NCI-H187 (cell line): ENCODE measurements at places on chromosomes 3 and 15.

DNA sequence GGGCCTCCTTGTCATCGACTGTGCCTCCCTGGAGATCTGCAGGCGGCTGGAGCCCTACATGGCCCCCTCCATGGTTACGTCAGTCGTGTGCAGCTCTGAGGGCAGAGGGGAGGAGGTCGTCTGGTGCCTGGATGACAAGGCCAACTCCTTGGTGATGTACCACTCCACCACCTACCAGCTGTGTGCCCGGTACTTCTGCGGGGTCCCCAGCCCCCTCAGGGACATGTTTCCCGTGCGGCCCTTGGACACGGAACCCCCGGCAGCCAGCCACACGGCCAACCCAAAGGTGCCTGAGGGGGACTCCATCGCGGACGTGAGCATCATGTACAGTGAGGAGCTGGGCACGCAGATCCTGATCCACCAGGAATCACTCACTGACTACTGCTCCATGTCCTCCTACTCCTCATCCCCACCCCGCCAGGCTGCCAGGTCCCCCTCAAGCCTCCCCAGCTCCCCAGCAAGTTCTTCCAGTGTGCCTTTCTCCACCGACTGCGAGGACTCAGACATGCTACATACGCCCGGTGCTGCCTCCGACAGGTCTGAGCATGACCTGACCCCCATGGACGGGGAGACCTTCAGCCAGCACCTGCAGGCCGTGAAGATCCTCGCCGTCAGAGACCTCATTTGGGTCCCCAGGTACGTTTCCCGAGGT is 146.5 kb downstream of the LRRK1 start:
- DNase-seq, result no peak

DNA sequence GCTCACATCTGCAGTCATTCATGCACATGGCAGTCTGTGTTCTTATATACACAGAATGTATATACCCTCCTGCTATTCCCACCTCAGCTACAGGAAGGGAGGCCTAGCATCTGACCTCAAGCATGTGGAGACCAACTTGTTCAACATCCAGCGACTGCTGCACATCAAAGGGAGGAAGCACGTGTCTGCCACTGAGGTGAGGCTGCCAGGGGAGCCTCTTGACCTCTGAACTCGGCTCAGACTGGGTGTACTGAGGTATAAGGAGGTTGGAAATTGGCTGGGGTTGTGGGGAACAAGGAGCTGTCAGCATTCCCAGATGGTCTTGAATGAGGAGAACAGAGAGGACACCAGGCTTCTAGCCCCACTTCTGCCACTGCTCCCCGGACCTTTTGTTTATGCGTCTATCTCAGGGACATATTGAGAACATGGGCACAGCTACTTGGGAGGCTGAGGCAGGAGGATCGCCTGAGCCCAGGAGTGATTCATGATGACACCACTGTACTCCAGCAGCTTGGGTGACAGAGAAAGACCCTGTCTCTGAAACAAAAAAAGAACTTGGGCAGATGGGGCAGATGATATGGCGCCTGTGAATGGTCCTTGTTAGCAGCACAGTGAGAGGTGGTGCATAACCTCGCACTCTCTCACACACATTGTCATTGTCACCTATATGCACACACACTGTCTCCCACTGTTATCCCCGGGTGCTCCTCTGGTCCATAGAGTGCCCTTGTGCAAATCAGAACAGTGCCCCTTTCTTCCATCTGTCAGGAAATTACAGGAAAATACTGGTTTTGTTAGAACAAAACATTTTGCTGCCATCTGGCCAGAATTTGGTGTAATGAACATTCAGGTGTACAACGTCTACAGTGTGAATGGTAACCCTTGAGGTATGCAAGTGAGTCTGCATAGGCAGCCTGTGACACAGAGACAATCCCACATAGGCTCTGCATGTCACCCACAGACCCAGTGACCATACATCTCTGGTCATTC is 5.4 kb downstream of the VILL start:
- no peak for DNase-seq

DNA sequence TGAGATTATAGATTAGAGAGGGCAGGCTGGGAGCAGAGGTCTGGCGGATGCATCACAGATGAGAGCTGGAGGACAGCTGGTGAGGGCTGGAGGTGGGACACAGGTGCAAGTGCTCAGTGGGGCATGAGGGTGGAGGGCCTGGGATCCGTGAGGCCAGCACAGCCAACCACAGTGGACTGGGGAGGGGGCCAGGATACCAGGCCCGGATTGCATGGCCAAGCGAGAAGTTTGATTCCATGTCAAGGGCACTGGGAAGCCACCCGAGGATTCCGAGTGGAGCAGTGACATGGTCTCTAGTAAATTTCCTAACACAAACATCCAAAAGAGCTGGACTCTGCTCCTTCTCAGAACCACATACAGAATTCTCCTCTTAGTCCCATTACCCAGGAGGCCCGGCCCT is 44.0 kb upstream of the SLC41A3 start:
- no peak for DNase-seq

DNA sequence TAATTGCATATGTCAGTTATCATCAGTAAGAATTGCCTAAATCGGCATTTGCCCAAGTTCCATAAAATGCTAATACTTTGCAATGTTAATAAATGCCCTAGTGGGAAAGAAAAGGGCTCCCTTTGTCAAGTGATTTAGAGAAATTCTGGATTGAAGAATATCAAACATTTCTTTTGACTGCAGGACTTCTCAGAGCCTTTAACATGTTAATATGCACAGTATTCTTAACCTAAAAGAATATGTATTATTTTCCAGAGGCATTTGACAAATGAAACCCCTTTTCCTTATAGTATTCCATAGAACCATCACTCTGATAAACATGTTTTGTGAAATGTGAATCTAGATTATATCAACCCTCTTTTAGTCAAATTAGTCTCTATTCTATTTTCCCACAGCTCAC is 452.2 kb upstream of the WNT5A start:
- DNase-seq, result no peak

DNA sequence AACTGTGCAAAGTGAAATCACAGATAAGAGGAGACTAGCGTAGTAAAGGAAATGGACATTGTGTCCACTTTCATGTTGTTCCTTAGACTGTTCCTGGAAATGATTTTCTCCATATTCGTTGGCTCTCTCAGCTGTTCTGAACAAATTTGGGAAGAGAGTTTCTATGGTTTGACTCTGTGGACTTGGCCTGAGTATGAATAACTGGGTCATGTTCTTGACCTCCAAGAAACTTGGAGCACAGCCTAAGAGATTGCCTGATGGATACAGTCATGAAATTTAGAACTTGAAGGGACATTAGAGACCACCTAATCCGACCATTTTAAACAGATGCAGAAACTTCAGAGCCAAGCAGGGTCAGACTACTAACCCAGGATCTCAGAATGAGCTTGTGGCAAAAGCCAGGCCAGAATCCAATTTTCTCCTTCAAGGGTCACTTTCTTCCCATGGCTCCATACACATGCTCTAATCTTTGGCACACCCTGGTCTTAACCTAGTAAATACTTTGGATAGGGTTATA is 430.4 kb downstream of the RBMS3 start:
- no peak for DNase-seq

- no peak for DNase-seq
Measured at GRCh38 chr3:17349093-17349492, 393.3 kb downstream of the TBC1D5 start.

DNA sequence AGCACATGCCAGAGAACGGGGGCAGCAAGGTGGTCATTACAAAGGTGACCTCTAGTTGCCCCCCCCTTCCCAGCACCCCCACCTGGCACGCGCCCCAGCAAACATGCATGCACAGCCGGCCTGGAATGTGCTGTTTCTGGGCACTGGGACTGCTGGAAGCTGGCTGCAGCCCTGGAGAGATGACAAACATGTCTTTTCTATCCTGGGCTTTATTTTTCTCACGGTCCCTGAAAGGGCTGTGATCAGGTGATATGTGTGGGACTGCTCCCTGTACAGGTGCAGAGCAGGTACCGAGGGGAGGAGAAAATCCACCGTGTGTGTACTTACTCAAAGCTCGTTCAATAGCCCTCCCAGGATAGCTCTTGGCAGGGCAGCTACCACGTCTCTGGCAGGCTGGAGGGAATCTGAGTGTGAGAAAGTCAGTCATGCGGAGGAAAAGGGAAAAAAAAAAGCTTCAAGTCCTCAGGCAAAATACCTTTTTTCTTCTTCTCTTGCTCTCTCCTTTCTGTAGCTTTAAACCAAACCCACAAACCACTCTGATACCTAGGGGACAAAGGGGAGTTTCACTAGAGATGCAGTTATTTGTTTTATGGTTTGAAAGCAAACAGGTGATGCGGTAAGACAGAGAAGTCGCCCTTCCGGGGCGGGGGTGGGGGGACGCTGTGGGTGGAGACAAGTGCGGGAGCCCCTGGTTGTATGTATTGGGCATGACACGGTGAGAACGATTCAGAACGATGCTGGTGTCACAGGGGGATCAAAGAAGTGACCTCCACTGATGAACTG is 5.0 kb upstream of the HES1 start:
- DNase-seq, result peak; percentile 53

DNA sequence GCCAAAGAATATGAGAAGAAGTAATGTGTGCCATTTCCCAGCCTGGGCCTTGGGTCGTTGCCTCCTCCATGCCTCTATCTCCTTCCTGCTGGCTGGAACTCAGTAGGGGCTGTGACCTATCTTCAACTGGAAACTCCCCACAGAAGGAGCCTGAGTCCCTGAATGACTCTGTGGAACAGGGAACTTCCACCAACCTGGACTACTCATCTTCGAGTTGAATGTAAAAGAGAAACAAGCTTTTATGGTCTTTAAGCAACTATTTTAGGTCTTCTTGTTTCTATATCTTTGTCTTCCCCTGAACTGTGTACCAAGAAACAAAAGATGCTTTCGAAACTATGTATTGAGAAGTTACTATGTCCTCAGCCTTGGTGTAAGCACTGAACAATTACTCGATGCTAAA is 355.3 kb upstream of the NR2F2 start:
- no peak for DNase-seq

DNA sequence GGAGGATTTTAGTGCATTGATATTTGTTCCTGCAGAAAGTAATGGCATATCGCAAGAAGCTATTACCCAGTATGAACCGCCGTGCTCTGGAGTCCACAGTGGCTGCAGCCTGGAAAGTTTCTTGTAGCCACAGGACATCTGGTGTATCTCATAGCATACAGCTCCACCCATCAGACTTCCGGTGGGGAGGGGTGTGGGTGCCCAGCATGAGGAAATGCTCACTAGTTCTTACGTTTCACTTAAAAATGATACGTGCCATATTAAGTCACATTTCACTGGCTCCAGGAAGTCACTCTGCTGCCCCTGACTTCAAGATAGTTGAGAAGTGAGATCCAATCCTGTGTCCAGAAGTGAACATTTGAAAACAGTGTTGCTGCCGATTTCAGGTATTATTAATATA is 990.4 kb downstream of the GBE1 start:
- DNase-seq, result no peak

- no peak for DNase-seq
Measured at GRCh38 chr3:171799501-171799900, 10.8 kb downstream of the PLD1 start.

DNA sequence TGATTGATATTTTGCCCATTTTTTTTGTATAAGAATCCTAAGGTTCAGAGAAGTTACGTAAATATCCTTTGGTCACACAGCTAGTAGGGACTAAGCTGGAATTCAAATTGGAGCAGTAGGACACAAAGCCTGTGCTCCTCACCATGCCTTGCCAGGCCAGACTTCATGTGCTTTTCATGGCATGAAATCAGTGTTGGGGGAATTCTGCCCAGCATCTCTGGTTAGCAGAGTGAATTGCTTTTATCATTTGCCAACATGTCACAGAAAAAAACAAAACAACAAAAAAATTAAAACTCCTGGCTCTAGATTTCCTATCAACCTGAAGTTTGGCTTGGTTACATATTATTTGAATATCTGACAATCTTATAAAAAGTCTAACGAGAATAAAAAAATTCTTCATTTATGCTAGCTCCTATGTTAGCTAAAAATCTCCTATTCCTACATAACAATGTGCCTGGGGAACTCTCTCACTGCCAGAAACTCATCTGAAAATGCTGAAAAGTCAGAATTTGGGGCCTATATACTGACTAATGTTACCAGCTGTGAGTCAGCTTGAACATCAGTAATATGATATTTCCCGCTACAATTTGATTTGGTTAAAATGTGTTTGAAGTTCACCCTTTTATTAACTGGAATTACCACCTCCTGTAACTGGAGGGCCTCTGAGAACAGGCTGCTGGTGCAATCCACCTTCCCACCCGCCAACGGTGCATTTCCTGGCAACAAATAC is 141.7 kb downstream of the TIGIT start:
- DNase-seq, result no peak

DNA sequence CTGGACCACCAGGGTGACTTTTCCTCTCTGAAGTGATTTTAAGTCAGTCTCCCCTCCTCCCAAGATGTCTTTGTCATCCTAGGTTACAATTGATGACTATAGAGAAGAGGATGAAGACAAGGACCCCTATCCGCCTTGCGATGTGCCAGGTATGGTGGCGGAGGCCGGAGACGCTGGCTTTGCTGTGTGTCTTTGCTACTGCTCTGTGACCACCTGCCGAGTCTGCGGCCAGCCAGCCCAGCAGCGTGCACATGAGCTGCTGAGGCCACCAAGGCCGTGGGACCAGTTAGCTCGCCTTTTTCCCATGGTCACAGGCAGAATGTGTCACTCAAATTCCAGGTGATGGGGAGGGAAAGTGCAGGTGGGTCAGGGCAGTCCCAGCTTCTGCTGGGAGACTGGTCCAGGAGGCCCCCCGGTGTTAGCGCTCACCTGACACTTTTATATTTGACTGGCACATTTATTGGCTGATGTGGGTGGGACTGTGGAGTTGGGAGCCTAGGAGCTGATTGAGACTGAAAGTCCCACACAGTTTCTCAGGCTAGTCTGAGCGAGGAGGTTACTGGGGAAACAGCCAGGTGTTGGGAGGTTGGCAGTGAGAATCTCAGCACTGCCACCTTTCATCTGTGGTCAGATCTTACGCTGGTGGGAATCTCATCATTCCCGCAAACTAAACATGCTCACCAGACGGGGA is 114.1 kb downstream of the CHDH start:
- no peak for DNase-seq

DNA sequence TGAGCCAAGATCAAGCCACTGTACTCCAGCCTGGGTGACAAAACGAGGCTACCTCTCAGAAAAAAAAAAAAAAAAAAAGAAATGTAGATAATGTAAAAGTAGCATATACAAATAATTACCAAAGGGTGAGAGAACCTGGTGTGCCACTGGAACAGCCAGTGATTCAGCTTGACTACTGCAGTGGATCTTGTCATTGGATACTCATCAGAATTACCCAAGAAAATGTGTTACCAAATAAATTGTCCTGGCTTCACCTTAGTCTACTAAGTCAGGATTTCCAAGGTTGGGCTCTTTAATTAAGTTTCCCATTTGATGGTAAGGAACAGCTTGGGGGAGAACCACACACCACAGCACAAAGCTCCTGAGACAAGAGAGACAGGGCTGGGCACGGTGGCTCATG is 1.5 kb downstream of the NICN1 start:
- DNase-seq, result no peak

GRCh38 chr15:73328149-73328820 is 40.5 kb downstream of the HCN4 start:
- no peak for DNase-seq

- no peak for DNase-seq
Measured at GRCh38 chr15:83992324-83993031, 243.1 kb upstream of the GOLGA6L4 start.

GRCh38 chr15:48002767-48003166 is 118.0 kb upstream of the SLC24A5 start:
- DNase-seq, result no peak

GRCh38 chr15:76056931-76057330 is 2.9 kb upstream of the TMEM266 start:
- DNase-seq, result no peak

GRCh38 chr3:47421741-47422649 is 41.2 kb downstream of the PTPN23 start:
- no peak for DNase-seq

GRCh38 chr3:66796343-66796742 is 201.8 kb upstream of the KBTBD8 start:
- DNase-seq, result no peak

GRCh38 chr15:75646944-75647364 is 758 bp upstream of the SNX33 start:
- no peak for DNase-seq
